Kidney epithelial cell (primary cell): ENCODE measurements at places on chromosomes 6 and 20. TPM values are rescaled to one million over a fixed set of nuclear protein-coding genes. Genes with fewer than 3 reads are reported as not detected.

SYCP2 gene
- total RNA-seq: 1.0 and 2.3 TPM in 2 replicates

ZC3H12D gene
- total RNA-seq: not detected in 2 replicates

- no peak for DNase-seq
Observed at GRCh38 chr20:35009665-35010328, 54.1 kb downstream of the MYH7B start.

- DNase-seq: no peak
Observed at GRCh38 chr6:7761051-7761450, 35.2 kb downstream of the BMP6 start.

GRCh38 chr20:48421547-48421946, 406.3 kb downstream of the PREX1 start:
- DNase-seq: no peak

GRCh38 chr20:37066168-37066567, 29.6 kb downstream of the RBL1 start:
- no peak for DNase-seq
